Thoracic aorta endothelial cell (primary cell): ENCODE measurements at places on chromosomes 7 and 10. TPM values are rescaled to one million over a fixed set of nuclear protein-coding genes. Genes with fewer than 3 reads are reported as not detected.

ELFN1 gene
- 0.53 and 0.86 TPM in 2 replicates for total RNA-seq

GBX1 gene
- not detected in 2 replicates for total RNA-seq

LMTK2 gene
- 18.0 and 19.5 TPM in 2 replicates for total RNA-seq

IKZF1 gene
- total RNA-seq = not detected in 2 replicates
